ENCODE measurements at places on chromosomes 11 and 22.

GRCh38 chr11:114066046-114066648 is 6.6 kb downstream of the ZBTB16 start:
- no peak for DNase-seq

- peak; percentile 49 for DNase-seq
Observed at GRCh38 chr11:46275964-46276641, 1.4 kb upstream of the CREB3L1 start.

DNA sequence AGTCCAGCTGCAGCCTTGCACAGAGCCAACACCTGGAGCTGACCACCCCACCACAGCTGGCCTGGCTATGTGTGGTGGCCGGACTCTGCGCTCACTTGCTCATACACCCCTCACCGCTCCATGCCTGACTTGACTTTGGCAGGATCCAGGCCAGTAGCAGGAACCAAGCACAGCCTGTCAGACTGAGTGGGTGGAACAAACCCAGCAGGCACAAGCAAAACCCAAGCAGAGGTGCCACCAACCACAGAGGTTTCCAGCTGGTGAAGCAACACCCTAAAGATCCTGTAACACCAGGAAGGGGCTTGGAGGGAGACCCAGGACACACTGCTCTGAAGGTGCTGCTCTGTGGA is 44.9 kb upstream of the WNT11 start:
- DNase-seq = no peak

GRCh38 chr11:65967329-65967934 is 5.9 kb downstream of the SART1 start:
- no peak for DNase-seq

GRCh38 chr11:131955904-131956303 is 585.5 kb downstream of the NTM start:
- no peak for DNase-seq

DNA sequence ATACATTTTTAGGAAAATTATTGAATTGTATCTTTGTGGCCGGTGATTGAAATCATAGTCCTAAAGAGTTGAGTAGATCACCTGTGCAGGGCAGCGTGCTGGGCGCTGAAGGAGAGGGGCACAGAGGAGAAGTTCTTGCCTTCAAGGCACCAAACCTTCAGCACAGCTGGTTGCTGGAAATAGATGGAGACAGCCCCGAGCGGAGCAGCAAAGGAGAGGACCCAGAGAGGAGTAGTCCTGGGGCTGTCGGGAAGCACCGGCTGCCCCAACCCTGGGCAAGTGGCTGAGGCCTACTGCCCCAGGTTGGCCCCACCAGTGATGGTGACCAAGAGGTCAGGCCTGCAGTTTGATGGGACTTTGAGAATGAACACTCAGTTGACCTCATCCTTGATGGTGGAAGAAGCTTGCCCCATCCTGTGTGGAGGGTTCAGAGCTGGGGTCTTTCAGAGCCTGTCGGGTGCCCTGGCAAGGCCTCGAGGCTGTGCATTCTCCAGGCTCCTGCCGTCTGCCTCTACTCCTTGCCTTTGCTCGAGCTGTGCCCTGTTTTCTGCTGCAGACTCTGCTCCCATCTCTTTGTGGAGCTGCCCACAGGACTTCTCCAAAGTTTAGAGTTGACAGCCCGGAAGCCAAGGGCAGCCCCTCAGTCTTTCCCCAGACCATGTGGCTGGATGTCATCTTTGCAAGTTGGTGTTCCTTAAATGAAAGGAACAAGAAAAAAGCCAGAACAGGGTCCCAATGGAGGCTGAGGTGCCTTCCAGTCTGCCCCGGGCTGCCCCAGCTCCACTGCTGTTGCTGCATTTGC is 285.1 kb downstream of the TBC1D22A start:
- DNase-seq = no peak

GRCh38 chr22:36873614-36874308 is 13.0 kb downstream of the NCF4 start:
- DNase-seq = peak; percentile 60

DNA sequence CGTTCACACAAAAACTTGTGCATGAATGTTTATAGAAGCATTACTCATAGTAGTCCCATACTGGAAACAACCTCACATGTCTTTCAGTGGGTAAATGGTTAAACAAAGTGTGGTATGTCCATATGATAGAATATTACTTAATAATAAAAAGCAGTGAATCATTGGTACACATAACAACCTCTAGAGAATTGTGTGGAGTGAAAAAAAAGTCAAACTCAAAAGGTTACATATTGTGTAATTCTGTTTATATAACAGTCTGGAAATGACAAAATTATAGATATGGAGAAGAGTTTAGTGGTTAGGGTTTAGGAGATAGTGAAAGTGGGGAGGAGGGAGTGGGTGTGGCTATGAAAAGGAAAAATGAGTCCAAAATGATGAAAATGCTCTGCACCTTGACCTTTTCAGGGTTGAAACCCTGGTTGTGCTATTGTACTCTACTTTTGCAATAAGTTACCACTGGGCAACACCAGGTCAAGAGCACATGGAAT is 243.4 kb upstream of the DDI1 start:
- no peak for DNase-seq

DNA sequence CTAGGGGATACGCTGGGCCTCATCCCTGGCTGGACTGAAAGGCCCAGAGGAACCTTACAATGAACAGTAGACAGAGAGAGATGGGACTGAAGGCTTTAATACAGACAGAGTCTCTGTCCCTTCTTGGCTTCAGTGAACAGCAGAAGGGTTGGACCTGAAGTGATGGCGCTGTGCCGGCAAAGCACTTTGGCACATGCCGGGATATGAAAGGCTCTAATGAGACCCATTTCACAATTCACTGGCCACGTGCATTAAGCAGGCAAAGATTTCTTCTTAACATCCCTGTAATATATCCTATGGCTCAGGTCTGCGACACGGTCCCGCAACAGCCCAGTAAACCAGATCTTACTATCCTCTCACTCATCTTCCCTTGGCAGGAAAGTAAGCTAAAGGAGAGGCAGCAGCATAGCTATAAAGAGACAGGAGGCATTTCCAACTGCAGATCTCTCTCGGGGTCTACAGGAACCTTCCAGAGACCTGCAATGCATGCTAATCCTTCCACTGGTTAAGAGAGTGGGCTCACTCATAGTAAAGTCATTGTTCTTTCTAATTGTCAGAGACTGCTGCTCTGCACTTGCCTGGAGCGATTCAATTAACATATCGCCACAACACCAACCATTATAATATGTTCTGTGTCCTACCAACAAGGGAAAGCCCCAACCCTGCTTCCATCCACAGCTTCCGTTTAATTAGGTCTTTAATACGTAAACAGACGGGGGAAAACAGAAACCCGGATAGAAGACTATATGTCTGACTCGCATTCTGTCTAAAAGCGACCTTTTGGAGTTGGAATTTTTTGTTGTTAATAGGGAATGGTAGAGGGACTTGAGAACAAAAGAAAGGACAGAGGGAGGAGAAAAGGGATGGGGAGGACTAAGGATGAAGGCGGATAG is 1179.0 kb downstream of the LRRC4C start:
- no peak for DNase-seq

GRCh38 chr11:44797886-44798606 is 71.3 kb downstream of the TSPAN18 start:
- DNase-seq = peak; percentile 34

GRCh38 chr11:118953265-118953664 is 2.8 kb upstream of the UPK2 start:
- peak; percentile 96 for DNase-seq

GRCh38 chr22:27594474-27595134 is 207.0 kb downstream of the MN1 start:
- DNase-seq = no peak

DNA sequence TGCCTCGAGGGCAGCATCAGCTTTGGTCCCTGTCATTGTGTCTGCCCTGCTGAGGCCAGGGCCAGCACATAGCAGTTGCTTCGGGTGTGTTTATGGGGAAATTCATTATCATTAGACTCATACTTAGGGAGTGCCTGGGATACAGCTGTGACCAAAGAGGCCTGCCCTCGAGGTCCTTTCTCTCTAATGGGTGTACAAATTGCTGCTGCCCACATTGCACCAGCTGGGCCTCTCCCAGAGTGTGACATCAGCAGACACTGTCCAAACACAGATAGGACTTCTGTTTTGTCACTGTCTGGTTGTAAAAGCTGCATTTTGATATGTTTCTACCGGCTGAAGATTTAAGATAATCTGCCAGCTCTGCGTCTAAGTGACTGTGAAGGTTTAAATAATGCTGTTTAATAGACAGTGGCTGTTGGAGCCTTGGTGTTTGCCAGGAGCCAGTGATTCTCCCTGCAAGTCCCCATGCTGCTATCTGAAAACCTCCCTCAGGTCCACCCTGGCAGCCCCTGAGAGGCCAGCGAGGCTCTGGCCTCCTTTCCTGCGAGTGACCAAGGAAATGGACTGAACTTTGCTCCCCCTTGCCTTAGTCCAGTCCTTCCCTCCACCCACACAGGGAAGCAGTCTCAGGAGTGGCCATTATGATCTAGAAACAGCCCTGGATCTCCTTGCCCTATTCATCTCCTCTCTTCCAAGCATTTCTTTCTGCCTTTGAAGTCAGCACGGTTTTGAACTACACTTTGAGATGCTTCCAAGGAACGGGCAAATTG is 505.2 kb downstream of the TBC1D22A start:
- no peak for DNase-seq

- DNase-seq = peak; percentile 21
Observed at GRCh38 chr11:122691549-122692150, 36.1 kb downstream of the UBASH3B start.

GRCh38 chr11:128824191-128825049 is 42.7 kb downstream of the KCNJ1 start:
- DNase-seq = no peak

DNA sequence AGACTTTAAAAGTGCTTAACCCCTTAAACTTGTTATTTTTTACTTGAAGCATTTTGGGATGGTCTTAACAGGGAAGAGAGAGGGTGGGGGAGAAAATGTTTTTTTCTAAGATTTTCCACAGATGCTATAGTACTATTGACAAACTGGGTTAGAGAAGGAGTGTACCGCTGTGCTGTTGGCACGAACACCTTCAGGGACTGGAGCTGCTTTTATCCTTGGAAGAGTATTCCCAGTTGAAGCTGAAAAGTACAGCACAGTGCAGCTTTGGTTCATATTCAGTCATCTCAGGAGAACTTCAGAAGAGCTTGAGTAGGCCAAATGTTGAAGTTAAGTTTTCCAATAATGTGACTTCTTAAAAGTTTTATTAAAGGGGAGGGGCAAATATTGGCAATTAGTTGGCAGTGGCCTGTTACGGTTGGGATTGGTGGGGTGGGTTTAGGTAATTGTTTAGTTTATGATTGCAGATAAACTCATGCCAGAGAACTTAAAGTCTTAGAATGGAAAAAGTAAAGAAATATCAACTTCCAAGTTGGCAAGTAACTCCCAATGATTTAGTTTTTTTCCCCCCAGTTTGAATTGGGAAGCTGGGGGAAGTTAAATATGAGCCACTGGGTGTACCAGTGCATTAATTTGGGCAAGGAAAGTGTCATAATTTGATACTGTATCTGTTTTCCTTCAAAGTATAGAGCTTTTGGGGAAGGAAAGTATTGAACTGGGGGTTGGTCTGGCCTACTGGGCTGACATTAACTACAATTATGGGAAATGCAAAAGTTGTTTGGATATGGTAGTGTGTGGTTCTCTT is 2.8 kb downstream of the MALAT1 start:
- no peak for DNase-seq

DNA sequence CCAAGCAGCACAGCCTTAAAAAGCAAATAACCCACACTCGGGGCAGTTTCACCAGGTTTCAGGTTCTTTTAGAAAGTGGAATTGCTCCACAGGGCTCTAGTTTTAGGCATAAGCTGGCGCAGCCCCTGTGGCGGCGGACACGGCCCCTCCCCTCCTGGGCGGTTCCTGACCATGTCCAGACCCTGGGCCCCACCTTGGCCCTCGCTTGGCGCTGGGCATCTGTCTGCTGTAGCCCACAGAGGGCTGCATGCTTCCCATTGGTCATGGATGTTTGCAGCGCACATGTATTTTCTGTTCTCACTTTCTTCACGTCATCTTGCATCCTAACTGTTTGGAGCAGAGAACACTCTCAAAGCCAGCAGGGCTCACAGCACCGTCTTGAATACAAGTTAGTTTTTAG is 244.3 kb downstream of the BRD1 start:
- no peak for DNase-seq

DNA sequence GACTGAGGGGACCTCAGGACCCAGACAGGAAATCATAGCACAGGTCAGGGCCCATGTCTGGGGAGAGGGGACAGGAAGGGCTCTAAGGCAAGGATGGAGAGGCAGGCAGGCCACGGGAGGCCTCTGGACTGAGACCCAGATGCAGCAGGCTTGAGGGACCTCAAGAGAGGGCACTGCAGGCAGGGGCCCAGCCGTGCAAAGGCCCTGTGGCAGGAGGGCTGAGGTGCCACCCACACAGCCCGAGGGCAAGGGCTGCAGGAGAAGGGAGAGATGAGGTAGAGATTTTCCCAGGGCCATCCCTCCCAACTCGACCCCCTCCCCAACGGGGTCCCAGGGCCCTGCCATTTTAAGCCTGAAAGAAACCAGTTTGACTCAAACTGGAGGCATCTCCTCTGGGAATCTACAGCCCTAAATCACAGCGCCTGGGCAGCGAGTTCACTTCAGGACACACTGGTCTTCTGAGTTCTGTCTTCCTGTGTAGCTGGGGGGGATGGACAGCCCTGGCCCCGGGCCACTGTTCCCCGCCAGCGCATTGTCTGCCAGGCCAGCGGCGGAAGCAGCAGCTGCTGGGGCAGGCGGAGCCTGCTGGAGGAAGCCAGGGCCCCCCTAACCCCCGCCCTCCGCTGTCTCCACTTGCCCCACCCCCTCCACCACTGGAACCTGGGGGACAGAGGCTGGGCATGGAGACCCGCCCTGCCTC is 20.3 kb upstream of the WNT7B start:
- DNase-seq = peak; percentile 34

GRCh38 chr11:69095300-69095699 is 46.6 kb downstream of the TPCN2 start:
- no peak for DNase-seq
